Stimulated activated CD4-positive, alpha-beta T cell treated with anti-CD3 and anti-CD28 coated beads, Interleukin-12 subunit alpha, Interleukin-12 subunit beta, amount 100 ng/mL, for 48 hours (primary cell): ENCODE measurements at places on chromosomes 4 and X.

DNA sequence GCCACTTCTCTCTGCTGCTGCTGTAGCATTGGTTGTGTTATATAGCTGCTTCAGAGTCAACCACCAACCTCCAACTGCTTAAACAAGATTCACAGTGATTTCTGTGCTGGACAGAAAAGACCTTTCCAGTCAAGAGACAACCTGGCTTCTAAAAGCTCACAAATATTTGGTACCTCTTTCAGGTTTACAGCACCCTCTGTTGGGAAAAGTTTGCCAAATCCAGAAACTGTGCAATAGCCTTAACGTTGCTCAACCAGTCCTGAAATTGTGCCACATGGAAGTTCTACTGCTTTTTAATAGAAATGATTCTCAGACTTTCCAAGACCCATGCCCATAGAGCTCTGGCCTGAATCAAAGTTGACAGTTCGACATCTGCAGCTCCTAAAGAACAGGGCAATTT, 842.1 kb upstream of the HTR2C start:
- DNase-seq: no peak

DNA sequence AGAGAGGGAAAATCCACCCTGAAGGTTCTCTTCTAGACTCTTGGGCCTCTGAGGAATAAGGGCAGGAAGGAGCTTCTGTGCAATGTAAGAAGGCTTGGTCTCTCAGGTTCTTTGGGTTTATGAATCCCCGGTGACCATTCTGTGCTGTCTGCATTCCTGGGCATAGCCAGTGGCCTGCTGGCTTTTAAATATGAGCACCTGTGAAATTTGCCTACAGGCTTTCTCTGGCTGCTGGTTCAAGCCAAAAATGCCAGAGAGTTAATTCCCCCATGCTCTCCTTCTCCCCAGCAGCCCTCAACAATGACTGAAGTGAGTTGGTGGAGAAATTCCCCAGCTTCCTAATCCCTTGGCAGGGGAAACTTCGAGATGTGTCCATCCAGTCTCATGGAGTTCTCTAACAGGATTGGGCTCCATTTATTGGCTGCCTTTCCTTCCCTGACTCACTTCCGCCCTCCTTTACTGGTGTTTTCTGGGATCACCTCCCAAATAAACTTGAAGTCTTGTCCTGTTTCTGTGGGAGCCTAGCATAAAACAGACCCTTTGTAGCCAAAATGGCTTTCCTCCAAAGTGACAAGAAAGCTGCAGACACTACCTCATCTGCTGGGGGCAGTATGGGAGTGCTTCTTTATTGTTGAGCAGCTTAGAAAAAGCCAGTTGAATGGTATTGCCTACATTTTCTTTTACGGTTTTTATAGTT, 179.4 kb upstream of the CASK start:
- no peak for DNase-seq

GRCh38 chrX:13816643-13817627, at the start of gene GPM6B:
Gene GPM6B (minus strand): TSS chrX:13817093. CDS start chrX:13816904, 189 bp downstream.
- DNase-seq: no peak

DNA sequence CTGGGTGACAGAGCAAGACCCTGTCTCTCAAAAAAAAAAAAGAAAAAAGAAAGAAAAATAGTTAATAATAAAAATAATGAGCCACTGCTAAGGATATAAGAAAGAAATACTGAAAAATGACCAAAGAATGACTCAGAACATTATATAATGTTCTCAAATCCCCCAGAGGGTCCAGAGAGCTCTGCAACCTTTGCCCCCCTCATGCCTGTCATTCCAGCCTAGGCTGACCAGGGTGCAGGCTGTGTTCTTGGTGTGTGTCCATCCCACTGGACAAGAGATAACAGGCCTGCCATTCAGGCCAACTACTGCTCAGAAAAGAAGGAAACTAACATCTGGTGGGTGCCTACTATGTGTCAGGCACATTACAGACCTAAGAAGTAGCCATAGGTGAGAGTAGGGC, 72.7 kb upstream of the EDNRA start:
- DNase-seq: no peak

GRCh38 chrX:25537699-25538098, 521.9 kb upstream of the ARX start:
- DNase-seq: no peak

DNA sequence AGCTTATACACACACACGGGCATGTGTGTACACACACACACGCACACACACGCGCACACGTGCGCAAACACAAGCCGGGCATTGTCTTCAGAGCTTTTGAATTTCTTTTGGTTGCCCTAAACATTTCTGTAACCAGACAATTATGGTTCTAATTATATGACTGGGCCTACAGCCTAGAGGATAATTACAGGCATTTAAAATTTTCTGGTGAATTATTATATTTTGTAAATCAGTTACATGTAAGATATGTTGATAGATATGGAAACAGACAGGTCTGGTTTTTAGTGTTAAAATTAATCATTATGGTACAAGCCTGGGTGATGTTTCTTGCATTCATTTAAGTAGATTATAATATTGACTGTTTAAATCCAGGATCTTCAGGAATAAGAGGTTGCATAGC, 1120.5 kb downstream of the ADGRL3 start:
- DNase-seq: no peak

DNA sequence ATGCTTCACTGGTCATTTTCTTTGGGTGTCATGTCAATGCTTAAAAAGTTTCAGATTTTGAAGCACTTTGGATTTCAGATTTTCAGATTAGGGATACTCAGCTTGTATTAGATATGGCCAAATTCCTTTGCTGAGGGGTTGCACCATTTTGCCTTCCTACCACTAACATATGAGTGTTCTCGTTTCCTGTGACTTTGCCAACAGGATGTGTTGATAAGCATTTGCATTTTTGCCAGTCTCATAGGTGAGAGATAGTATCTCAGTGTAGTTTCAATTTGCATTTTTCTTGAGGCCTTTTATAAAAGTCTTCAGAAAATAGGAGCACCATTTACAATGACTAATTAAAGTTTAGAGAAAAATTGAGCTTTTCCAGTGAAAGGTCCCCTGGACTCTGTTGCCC, 71.6 kb upstream of the CLCN4 start:
- DNase-seq: no peak

GRCh38 chr4:185717377-185717741, 94.6 kb downstream of the SORBS2 start:
- no peak for DNase-seq

DNA sequence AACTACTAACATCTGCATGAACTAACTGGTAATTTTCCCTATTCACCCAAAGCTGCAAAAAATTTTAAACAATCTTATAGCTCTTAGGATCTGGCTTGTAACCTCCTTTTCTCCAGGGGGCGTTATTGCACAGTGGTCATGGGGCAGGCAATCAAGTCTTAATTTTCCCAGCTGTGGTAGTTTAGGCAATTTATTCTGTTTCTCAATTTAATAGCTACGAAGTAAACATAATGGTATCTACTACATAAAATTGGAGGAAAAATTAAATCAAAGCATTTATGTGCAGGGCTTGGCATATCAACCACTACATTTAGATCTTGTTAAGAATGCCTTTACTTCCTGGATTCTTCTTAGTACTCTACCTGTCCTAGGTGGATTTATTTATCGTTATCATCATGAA, 137.4 kb upstream of the GUCY1A1 start:
- no peak for DNase-seq

- DNase-seq: no peak
Observed at GRCh38 chrX:2284601-2285000, 216.2 kb downstream of the DHRSX start.

DNA sequence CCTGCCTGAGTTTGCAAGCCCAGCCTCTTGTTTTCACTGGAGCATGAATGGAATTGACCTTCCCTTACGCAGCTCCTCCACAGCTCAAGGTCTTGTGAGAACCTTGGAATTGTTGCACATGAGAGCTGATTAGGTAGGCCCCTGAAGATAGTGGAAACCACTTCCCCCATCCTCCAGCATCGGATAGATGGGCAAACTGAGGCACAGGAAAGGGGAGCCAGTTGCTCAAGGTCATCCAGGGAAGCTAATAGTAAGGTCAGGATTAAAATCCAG, 27.2 kb downstream of the PJA1 start:
- DNase-seq: no peak

DNA sequence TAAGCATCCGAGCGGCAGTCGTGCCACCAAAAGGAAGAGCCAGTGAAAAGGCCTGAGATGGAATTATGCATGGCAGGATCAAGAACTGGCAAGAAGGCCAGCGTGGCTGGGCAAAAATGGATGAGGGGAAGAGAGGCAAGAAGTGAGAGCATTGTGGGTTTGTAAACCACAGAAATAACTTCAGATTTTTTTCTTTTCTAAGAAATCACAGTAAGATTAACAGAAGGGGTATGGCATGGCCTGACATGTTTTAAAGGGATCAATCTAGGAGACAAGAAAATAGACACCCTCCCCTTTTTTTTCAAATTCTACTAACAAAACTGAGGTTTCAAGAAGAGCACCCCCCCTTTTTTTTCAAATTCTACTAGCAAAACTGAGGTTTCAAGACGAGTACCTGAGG, 82.5 kb downstream of the BMP3 start:
- no peak for DNase-seq

GRCh38 chrX:2608638-2609430, 82.3 kb upstream of the CD99 start:
- peak; percentile 84 for DNase-seq

- no peak for DNase-seq
Observed at GRCh38 chrX:1589356-1590130, 1.9 kb upstream of the AKAP17A start.

DNA sequence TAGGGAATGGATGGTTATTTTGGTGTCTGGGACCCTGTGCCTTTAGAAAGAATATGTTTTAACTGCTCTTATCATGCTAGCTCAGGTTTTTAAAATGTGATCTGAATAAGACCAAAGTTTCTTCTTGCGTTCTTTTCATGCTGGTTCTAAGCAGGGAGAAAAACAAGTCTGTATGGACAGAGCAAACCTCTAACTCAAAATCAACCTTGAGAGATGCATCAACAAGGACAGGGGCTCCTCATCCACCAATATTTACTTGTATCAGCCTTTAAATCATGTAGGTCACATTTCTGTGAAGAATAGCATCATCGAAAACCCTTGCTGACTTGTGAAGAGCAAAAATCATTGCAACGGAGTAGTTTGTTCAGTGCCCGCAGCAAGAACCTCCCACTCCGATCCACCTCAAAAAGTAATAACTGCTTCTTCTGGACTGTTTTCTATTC, 1.2 kb downstream of the ATP10D start:
- DNase-seq: no peak

- DNase-seq: no peak
Observed at GRCh38 chr4:61248705-61249104, 48.6 kb downstream of the ADGRL3 start.

DNA sequence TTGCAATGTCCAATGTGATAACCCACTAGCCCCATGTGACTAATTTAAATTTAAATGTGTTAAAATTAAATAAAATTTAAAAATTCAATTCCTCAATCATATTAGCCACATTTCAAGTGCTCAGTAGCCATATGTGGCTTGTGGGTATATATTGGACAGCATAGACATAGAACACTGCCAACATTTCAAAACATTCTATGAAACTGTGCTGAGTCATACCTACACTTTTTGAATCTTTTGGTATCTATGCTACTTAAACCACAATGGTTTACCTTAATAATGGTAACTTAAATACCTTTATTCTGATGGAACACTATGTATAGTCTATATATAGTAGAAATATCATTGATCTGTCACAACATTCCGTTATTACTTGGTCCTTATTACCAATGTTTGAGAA, 223.4 kb upstream of the ATOH1 start:
- DNase-seq: no peak

GRCh38 chrX:147920161-147920666, 8.5 kb downstream of the FMR1 start:
- DNase-seq: no peak

DNA sequence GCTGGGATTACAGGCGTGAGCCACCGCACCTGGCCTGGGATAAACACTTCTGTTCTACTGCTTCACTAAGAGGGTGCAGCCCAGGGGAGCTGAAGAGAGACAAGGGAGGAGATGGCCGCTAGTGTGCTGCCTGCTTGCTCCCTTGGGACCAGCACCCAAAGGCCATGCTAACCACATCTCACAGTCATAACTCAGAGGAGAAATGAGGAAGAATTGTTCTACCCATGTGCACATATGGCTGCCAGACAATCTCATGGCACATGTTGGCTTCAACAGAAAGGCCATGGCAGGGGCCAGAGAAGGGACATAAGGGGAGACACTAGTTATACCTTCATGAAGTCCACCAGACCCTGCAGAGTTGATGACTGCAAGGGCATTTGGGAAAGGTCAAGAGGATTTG, 22.4 kb downstream of the CLDN22 start:
- no peak for DNase-seq

GRCh38 chr4:141435446-141436225, 200.7 kb upstream of the IL15 start:
- DNase-seq: no peak

- DNase-seq: no peak
Observed at GRCh38 chr4:138088449-138089208, 153.5 kb downstream of the SLC7A11 start.

DNA sequence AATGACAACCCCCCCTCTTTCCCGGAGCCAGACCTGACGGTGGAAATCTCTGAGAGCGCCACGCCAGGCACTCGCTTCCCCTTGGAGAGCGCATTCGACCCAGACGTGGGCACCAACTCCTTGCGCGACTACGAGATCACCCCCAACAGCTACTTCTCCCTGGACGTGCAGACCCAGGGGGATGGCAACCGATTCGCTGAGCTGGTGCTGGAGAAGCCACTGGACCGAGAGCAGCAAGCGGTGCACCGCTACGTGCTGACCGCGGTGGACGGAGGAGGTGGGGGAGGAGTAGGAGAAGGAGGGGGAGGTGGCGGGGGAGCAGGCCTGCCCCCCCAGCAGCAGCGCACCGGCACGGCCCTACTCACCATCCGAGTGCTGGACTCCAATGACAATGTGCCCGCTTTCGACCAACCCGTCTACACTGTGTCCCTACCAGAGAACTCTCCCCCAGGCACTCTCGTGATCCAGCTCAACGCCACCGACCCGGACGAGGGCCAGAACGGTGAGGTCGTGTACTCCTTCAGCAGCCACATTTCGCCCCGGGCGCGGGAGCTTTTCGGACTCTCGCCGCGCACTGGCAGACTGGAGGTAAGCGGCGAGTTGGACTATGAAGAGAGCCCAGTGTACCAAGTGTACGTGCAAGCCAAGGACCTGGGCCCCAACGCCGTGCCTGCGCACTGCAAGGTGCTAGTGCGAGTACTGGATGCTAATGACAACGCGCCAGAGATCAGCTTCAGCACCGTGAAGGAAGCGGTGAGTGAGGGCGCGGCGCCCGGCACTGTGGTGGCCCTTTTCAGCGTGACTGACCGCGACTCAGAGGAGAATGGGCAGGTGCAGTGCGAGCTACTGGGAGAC, 1.6 kb downstream of the PCDH10 start:
- no peak for DNase-seq

- DNase-seq: peak; percentile 39
Observed at GRCh38 chr4:7854697-7855370, 84.8 kb downstream of the AFAP1 start.
